ENCODE measurements at places on chromosomes 2 and 18. TPM values are rescaled to one million over a fixed set of nuclear protein-coding genes. Genes with fewer than 3 reads are reported as not detected.

GRCh38 chr2:121479882-121480522, 50.7 kb upstream of the RNU4ATAC start:
- DNase-seq: peak; percentile 59

DNA sequence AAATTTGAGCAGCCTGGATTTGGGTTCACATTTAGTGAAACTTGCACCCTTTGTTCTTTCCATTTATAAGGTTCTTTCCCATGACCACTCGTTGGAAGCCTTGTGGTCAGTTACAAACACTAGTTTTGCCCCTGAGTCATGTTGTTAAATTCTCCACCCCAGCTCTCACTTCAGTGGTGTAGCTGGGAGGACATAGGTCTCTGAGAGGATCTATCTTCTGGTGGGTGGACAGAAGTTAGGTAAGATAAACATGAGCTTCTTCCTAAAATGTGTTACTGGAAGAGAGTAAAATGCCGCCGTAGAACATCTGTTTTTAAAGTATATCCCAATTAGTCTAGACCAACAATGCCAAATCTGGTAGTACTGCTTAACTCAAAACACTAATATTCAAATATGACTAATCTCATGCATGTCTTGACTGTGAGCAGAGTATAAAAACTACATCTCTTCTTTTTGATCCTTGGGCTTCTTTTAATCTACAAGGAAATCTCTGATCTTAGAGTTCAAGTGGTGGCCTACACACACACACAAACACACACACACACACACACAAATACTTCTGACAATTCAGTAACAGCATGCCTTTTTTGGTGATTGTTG, 162.6 kb upstream of the FN1 start:
- no peak for DNase-seq

ZNF236 gene
- 9.9 TPM for total RNA-seq

- DNase-seq: no peak
These were observed 33.7 kb upstream of the TMEM177 start for GRCh38 chr2:119645173-119645855.

TEX44 gene
- total RNA-seq: not detected

IL1RL2 gene
- 2.6 TPM for total RNA-seq

- DNase-seq: no peak
These were observed 81.2 kb downstream of the STK39 start for GRCh38 chr2:168165985-168166901.

Measured in epithelial cell of proximal tubule (primary cell).